Central memory CD8-positive, alpha-beta T cell (primary cell): ENCODE measurements at places on chromosomes 16 and 17.

DNA sequence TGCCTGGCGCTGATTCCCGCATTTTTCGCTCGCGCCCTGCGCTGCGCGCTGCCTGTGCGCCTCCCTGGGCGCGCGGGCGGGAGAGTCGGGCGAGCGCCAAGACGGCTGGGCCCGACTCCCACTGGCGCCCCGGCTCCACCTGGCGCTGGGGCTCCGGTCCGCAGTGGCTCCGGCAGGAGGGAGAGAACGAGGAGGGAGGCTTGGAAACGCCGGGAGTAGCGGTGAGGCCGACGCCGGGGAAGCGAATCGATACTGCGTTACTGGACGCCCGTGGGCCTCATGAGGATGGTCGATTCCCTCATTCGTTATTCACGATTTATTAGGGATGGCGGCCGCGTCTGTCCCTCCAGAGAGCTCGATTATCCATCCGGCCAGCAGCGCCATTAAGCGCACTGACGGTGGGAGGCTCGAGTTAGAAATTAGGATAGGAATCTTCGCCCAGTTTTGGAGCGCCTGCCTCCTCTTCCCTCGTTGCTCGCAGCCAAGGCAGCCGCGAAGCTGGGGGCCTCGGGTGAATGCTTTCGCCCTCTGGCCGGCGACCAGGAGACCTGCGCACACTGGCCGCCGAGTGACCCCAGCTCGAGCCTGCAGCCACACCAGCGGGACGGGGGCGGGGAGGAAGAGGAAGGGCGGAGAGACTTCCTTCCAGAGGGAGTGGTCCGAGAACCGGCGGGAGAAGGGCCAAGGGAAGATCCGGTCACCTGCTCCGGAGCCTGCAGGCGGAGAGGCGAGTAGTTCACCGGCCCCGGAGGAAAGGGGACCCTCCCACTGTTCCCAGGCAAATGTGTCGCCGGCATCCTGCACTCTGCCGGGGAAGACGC lies 1.3 kb upstream of the PCGF2 start:
- DNase-seq: no peak

DNA sequence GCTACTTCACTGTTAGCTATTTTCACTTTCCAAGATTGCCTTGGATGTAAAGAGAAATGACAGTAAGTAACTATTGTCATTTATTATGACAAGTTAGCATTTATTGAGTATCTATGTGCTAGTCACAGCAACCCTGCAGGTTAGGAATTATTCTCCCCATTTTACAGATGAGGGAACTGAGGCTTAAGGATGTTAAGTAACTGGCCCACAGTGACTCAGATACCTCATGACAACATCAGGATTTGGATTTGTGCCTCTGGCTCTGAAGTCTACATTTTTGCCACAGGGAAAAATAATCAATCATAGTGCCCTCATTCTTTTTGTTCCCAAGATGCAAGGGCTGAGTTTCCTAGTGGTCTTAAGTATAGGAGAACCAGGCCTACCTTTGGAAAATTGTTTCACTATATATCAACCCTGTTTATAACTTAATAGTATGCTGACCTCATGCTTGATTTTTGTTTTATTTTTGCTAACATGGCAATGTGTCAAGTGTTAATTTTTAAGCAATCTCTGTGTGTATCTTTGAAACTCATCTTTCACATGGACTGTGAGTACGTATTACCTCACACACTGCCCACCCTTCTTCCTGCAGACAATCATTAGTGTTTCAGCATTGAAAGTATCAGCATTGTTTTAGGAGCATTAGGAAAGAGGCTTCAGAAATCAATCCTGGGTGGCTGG lies 105.0 kb downstream of the TANGO6 start:
- DNase-seq: no peak

DNA sequence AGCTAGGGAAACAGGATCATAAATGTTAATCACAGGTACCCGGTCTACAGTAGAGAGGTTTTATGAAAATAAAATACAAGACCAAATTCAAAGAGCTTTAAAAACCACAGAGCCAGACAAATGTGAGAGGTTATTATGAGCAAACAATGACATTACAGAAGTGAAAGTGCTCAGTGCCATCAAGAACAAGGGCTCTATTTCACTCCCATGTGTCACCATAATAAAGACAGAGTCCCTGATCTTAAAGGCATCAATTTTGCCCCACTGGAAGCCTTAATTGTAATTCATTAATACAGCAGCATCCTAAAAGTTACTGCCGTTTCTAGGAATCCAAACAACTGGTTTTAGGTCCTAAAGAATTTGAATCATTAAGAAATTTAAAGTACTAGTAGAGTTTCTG lies 43.7 kb upstream of the CDRT4 start:
- no peak for DNase-seq

DNA sequence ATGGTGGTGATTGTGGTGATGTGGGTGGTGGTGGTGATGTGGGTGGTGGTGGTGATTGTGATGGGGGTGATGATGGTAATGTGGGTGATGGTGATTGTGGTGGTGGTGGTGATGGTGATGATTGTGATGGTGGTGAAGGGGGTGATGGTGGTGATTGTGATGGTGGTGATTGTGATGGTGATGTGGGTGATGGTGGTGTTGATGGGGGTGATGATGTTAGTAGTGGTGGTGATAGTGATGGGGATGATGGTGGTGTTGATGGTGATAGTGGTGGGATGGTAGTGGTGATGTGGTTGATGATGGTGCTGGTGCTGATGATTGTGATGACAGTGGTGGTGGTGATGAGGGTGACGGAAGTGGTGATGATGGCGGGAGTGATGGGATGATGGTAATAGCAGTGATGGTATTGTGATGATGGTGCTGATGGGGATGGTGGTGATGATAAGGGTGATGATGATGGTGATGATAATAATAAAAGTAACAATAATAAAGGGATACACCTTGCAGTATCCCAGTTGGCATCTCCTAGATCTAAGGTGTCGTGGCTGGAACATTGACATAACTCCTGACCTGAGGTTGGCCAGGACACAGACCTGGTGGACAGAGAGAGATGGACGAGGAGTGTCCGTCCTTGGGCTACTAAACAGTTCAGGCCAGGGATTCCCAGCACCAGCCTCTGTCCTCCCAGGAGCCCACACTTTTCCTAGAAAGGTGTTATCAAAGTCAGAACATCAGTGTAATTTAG lies 344.5 kb downstream of the SEC14L1 start:
- DNase-seq: peak; percentile 22

DNA sequence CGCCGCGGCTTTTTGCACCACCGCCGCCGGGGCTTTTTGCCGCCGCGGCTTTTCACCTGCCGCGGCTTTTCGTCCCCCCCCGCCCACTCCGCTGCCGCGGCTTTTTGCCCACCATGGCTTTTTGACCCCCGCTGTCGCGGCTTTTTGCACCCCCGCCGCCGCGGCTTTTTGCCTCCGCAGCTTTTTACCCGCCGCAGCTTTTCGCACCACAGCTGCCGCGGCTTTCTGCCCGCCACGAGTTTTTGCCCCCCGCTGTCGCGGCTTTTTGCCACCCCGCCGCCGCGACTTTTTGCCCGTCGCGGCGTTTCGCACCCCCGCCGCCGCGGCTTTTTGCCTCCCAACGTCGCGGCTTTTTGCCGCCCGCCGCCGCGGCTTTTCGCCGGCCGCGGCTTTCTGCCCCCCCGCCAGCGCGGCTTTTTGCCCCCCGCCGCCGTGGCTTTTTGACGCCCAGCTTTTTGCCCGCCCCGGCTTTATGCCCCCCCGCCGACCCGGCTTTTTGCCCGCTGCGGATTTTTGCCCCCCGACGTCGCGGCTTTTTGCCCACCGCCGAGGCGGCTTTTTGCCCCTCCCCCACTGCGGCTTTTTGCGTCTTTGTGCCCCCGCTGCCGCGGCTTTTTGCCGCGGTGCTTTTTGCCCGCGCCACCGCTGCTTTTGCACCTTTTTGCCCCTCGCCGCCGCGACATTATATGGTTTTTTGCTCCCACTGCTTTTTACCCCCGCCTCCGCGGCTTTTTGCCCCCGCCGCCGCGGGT lies 1343.6 kb downstream of the TP53TG3F start:
- DNase-seq: no peak

GRCh38 chr16:83002351-83003334 lies 375.9 kb downstream of the CDH13 start:
- DNase-seq: no peak

- no peak for DNase-seq
These were observed 45.2 kb downstream of the ANKRD11 start for GRCh38 chr16:89445166-89445565.
